ENCODE measurements at places on chromosomes 3 and 15.

GRCh38 chr15:90914305-90915080 lies 11.4 kb downstream of the MAN2A2 start:
- DNase-seq = no peak

DNA sequence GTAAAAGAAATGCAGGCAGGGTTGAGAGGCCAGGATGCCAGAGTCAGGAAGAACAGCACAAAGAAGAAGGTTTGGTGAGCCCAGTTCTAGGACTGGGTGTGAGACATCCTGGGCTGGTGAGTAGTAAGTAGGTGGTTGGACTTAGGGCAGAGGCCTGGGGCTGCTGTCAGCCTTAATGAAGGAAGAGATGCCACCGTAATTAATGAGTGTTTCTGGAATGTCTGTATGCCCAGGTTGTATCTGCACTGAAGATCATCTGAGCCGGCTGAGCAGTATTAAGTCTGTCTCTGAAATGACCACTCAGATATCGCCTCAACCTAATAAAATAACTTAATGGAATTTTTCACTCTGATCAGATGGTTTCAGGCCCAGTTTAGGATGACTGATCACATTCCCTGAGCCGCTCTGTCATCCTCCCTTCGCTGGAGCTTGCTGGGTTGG lies 532.9 kb upstream of the IL12A start:
- DNase-seq = no peak

- DNase-seq = no peak
Measured at GRCh38 chr15:55235546-55236036, 38.9 kb upstream of the RSL24D1 start.

- no peak for DNase-seq
Measured at GRCh38 chr3:186569779-186570095, 783 bp upstream of the DNAJB11 start.

- no peak for DNase-seq
Measured at GRCh38 chr3:128430301-128430700, 36.4 kb downstream of the DNAJB8 start.

Data from T-cell (primary cell).